ENCODE measurements at places on chromosomes 4 and X. TPM values are rescaled to one million over a fixed set of nuclear protein-coding genes. Genes with fewer than 3 reads are reported as not detected.

Gene PHEX
- total RNA-seq = 0.44 TPM

- DNase-seq = no peak
- no peaks in the 10 kb centered on the region for H3K27me3 ChIP-seq
- H3K36me3 ChIP-seq = no peaks in the 10 kb centered on the region
- H3K4me3 ChIP-seq = no peak overlapping the region
- H3K27ac ChIP-seq = no peak overlapping the region
- no peaks in the 10 kb centered on the region for H3K4me1 ChIP-seq
These were observed 228.5 kb downstream of the AFF2 start for GRCh38 chrX:148728901-148729300.

Gene FAM53A
- 1.7 TPM for total RNA-seq

GRCh38 chrX:138742217-138742616 lies 30.7 kb upstream of the FGF13 start:
- no peak overlapping the region for H3K4me3 ChIP-seq
- H3K27me3 ChIP-seq = no peaks in the 10 kb centered on the region
- H3K27ac ChIP-seq = no peak overlapping the region
- no peak for DNase-seq
- no peaks in the 10 kb centered on the region for H3K36me3 ChIP-seq

GRCh38 chr4:7359400-7360062 lies 75.2 kb downstream of the PSAPL1 start:
- H3K4me1 ChIP-seq = no peaks in the 10 kb centered on the region
- H3K4me3 ChIP-seq = no peak overlapping the region
- no peak for DNase-seq
- no peak overlapping the region for H3K27ac ChIP-seq
- H3K27me3 ChIP-seq = no peaks in the 10 kb centered on the region
- no peaks in the 10 kb centered on the region for H3K36me3 ChIP-seq

- no peak overlapping the region for H3K27ac ChIP-seq
- DNase-seq = no peak
- peaks cover 9% of the 10 kb centered on the region for H3K4me1 ChIP-seq
- no peak overlapping the region for H3K4me3 ChIP-seq
These were observed 240.7 kb downstream of the DCLK2 start for GRCh38 chr4:150318971-150319370.

- H3K27ac ChIP-seq = no peak overlapping the region
- no peaks in the 10 kb centered on the region for H3K4me1 ChIP-seq
- DNase-seq = no peak
- H3K36me3 ChIP-seq = no peaks in the 10 kb centered on the region
These were observed 291.3 kb downstream of the PDHA2 start for GRCh38 chr4:96131186-96131585.

GRCh38 chr4:94221916-94222315 lies 14.3 kb downstream of the SMARCAD1 start:
- peaks cover 6% of the 10 kb centered on the region for H3K36me3 ChIP-seq
- no peak overlapping the region for H3K27ac ChIP-seq
- no peaks in the 10 kb centered on the region for H3K27me3 ChIP-seq
- no peaks in the 10 kb centered on the region for H3K4me1 ChIP-seq
- no peak overlapping the region for H3K4me3 ChIP-seq

- no peak for DNase-seq
- no peaks in the 10 kb centered on the region for H3K27me3 ChIP-seq
- H3K4me1 ChIP-seq = no peaks in the 10 kb centered on the region
- no peak overlapping the region for H3K27ac ChIP-seq
- no peak overlapping the region for H3K4me3 ChIP-seq
- H3K36me3 ChIP-seq = no peaks in the 10 kb centered on the region
These were observed 407.3 kb downstream of the PCDH18 start for GRCh38 chr4:137125011-137125410.

DNA sequence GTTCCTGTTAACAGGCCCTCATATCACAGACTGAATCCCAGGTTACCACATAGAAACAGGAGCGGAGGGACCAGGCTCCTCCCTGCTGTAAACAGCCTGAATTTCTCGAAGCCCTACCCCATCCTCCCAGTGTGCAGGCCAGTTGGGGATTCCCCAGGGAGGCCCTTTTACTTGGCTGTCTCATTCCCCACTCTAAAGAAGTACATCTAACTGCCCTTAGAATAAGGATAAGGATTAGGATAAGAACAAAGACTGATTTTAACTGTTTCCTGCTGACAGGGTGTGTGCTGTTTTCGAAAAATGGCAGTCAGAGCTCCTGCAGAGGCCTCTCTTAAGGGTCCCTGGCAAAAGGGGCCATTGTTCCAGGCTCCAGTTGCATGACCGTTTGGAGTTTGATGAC lies 133.7 kb downstream of the PAPSS1 start:
- no peaks in the 10 kb centered on the region for H3K4me1 ChIP-seq
- H3K36me3 ChIP-seq = no peaks in the 10 kb centered on the region
- H3K27ac ChIP-seq = no peak overlapping the region
- H3K4me3 ChIP-seq = no peak overlapping the region
- H3K27me3 ChIP-seq = no peaks in the 10 kb centered on the region

Gene CCNA2
- total RNA-seq = 65.4 TPM

DNA sequence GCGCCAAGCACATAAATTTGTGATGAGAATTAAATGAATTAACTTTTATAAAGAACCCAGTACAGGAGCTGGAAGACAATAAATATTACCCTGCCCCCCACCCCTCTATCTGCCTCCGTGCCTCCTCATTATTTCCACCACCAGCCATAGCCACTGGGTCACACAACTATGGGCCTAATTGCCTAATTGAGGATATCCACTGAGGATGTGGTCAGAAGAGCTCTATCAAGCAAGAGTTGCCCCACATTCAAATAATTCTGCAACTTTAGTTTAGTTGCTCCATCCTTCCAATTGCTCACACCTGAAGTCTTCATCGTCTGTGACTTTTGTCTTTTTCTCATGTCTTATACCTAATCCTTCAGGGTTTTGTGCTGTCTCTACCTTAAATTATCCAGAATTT lies 9.5 kb upstream of the CXCL8 start:
- no peak overlapping the region for H3K27ac ChIP-seq
- H3K4me3 ChIP-seq = no peak overlapping the region
- no peaks in the 10 kb centered on the region for H3K36me3 ChIP-seq
- H3K27me3 ChIP-seq = no peaks in the 10 kb centered on the region
- H3K4me1 ChIP-seq = peaks cover 75% of the 10 kb centered on the region
- no peak for DNase-seq

DNA sequence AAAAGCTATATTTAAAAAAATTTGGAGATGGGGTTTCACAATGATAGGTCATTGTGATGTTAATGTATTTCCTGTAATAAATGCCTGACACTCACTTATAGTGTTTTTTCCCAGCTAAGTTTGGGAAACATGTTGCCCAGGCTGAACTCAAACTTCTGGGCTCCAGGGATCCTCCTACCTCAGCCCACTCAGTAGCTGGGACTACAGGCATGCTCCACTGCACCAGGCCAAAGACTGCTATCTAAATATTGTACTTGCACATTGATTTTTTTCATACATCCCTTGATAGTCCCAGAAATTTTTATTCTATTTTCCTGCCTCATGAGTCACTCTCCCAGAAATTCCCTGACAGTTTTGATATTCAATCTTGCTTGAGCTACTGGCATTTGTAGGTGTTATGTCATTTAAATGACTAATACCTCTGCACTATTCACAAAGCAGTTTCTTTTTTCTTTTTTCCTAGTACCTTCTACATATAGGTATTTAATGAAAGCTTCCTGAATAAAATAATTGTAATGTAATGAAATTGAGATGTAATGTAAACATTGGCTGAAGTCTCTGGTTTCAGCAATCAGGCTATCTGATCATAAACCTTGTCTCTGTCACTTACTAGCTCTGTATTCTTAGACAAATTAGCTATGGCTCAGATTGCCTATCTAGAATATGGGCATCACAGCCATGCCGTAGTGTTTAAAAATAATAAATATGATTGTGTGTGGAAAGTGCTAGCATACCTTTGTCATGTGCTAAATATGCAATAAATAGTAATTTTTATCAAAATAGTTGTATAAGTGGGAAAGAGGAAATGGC lies 1973.0 kb upstream of the AGA start:
- DNase-seq = no peak
- no peak overlapping the region for H3K27ac ChIP-seq

Gene RASL11B
- total RNA-seq = not detected

- H3K4me3 ChIP-seq = no peak overlapping the region
- H3K27me3 ChIP-seq = peaks cover 3% of the 10 kb centered on the region
- no peaks in the 10 kb centered on the region for H3K36me3 ChIP-seq
- H3K27ac ChIP-seq = no peak overlapping the region
- no peak for DNase-seq
- no peaks in the 10 kb centered on the region for H3K4me1 ChIP-seq
These were observed 335.0 kb upstream of the SLC7A11 start for GRCh38 chr4:138577145-138577544.

DNA sequence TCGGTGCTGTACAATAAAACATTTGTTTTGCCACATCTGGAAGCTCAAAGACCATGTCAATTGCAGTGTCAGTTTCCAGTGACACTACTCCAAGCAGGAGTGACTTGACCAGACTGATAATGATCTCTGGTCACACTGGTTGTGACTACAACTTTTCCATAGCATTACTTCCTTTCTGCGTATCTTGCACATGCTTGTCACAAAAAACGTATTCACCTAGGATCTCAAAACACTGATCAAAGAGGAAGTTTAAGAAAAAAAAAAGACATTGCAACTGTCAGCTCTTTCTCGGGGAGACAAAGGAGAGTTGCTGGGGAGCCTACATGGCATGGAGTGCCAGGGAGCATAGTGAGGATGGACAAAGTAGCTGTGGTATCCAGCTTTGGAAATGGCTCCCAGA lies 60.6 kb downstream of the OPHN1 start:
- no peak for DNase-seq
- H3K36me3 ChIP-seq = no peaks in the 10 kb centered on the region
- H3K4me1 ChIP-seq = no peaks in the 10 kb centered on the region
- H3K27ac ChIP-seq = no peak overlapping the region

- no peak overlapping the region for H3K27ac ChIP-seq
- H3K4me3 ChIP-seq = no peak overlapping the region
- no peaks in the 10 kb centered on the region for H3K27me3 ChIP-seq
- DNase-seq = no peak
- no peaks in the 10 kb centered on the region for H3K36me3 ChIP-seq
These were observed 24.8 kb downstream of the RTL9 start for GRCh38 chrX:110383414-110383813.

Gene LRAT
- not detected for total RNA-seq

Gene EGFL6
- not detected for total RNA-seq

Gene GPC4
- not detected for total RNA-seq

Gene SLITRK4
- 0.77 TPM for total RNA-seq

Gene MFSD8
- total RNA-seq = 19.4 TPM

Gene SPANXN3
- total RNA-seq = not detected

DNA sequence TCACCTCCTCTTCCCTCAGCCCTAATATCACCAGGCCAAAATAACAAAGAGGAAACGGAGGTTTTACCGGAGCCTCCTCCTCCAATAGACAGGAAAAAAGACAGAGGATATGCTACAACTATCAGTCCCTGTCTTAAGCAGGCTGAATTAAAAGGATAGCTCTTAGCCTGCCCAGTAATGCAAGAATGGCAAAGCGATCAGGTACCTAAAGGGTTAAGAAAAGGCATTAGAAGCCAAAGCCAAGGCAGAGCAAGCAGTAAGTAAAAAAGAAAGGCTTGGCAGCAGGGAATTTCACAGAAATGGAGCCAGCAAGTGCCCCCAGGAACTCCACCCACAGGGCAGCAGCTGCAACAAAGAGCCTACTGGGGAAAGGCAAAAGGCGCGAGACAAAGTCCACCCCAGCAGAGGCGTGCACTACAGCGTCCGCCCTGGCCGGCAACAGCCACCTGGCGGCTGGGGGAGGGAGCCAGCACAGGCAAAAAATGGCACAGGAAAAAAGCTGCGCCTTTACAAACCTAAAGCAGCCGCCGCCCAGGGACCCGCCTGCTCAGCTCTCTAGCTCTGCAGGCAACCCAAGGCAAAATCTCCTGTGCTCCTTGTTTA lies 220.6 kb upstream of the ZC4H2 start:
- no peak overlapping the region for H3K27ac ChIP-seq
- no peaks in the 10 kb centered on the region for H3K36me3 ChIP-seq
- no peak for DNase-seq
- no peaks in the 10 kb centered on the region for H3K27me3 ChIP-seq
- no peak overlapping the region for H3K4me3 ChIP-seq
- no peaks in the 10 kb centered on the region for H3K4me1 ChIP-seq

DNA sequence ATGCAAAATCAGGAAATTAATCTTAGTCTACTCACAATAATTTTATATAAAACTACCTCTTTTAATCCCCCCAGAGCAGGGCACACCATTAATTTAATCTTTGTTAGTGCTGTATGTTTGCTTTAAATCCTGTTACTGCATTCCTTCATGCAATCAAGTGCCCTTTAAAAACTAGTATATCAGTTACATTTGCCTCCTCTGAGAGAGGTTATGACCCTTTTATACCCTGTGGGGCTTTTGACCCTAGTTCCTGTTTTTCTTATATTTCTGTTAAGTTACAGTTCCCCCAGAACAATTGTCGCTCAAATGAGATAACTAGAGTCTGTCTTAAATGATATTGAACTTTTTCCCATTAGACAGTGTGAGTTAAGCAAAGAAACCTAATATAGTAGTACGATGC lies 46.2 kb downstream of the GPC4 start:
- H3K4me3 ChIP-seq = no peak overlapping the region
- no peaks in the 10 kb centered on the region for H3K36me3 ChIP-seq
- no peak for DNase-seq
- H3K4me1 ChIP-seq = no peaks in the 10 kb centered on the region

All from endothelial cell of umbilical vein (primary cell).